ENCODE measurements at places on chromosomes 6 and 20.

DNA sequence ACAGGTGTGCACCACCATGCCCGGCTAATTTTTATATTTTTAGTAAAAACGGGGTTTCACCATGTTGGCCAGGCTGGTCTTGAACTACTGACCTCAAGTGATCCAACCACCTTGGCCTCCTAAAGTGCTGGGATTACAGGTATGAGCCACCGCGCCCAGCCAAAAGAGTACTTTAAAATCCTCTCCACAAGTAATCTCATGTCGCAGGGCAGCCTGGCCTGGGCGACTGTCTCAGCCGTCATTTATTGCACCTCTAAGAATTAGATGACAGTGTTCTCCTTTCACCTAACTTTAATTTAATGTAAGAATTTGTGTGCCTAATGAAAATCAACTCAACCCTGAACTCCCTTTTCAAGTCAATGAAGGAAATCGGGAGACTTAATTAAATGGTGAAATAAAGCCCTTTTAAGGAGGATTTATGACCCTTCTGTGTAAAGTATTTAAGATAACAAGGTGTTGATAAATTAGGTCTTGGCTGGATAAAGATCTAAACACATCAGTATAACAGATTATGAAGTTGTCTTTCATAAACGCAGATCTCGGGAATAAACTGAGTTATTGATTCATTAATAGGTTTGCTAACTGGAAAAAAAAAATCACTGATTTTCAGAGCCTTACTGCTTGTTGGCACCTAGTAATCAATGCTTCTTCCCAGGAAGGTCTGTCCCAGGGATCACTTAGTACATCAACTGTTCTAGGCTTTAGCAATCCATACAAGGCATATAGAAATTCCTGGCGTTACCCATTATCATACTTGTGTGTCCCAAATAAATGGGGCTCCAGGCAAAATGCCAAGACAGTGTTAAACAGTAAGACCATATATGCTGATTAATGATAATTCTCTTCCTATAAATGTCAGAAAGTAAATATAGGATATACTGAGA lies 209.3 kb downstream of the GMDS start:
- no peak for DNase-seq

DNA sequence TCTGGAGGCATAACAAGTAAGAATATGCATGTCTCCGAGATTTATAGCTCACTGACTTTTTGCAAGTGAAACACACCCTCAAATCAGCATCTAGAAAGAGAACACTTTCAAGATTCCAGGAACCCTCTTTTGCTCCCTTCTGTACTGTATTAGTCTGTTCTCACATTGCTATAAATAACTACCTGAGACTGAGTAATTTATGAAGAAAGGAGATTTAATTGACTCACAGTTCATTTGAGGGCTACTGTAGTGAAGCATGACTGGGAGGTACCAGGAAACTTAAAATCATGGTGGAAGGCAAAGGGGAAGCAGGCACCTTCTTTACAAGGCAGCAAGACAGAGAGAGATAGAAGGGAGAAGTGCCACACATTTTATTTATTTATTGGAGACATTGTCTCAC lies 269.9 kb downstream of the UTRN start:
- peak; percentile 15 for DNase-seq

GRCh38 chr20:51533291-51534172 lies 9.0 kb downstream of the NFATC2 start:
- DNase-seq, result no peak

DNA sequence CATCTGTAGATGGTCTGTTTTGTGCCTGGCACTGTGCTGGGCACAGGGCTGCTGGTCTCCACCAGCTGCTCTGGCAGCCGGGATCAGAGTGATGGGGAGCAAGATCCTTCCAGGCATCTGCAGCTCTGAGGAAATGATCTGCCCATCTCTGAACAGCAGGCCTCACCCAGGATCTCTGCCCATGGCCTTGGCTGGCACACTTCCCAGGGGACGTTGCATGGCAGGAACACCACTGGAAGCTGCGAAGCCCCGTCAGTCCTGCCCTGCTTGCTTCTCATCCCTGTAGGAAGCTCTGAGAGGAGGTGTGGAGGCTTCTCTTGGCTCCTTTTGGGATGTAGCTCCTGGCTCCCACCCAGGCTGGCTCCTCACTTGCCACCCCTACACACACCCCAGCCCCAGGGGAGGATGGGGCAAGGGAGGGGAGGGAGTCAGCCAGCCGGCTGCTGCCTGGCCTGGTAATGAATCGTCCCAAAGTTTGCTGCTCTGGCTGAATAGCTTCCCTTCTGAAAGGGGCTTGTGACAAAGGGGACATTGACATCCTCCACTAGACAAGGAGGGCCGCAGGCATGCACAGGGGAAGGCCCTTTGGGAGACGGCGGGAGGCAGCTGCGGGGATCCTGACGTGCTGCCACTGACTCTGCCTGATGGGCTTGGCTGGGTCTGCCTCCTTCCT lies 108.9 kb downstream of the VEGFA start:
- no peak for DNase-seq

- DNase-seq, result no peak
Observed at GRCh38 chr6:47383360-47383759, 73.7 kb upstream of the TNFRSF21 start.

DNA sequence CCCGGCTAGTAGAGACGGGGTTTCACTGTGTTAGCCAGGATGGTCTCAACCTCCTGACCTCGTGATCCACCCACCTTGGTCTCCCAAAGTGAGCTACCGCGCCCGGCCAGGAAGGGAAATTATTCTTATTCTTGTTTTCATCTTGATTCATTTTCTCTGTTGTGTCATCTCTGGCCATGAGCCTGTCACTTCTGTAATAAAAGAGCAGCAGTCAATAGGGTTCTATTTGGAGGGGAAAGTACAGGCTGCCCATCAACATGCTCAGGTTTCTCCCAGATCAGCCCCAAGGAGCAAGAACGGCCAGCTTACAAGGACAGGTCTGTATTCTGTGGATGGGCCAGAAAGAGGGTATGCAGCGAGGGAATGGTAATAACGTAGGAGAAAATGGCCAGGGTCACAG lies 345.0 kb downstream of the PREX1 start:
- no peak for DNase-seq

GRCh38 chr6:127481628-127482027 lies 22.4 kb upstream of the KIAA0408 start:
- no peak for DNase-seq

DNA sequence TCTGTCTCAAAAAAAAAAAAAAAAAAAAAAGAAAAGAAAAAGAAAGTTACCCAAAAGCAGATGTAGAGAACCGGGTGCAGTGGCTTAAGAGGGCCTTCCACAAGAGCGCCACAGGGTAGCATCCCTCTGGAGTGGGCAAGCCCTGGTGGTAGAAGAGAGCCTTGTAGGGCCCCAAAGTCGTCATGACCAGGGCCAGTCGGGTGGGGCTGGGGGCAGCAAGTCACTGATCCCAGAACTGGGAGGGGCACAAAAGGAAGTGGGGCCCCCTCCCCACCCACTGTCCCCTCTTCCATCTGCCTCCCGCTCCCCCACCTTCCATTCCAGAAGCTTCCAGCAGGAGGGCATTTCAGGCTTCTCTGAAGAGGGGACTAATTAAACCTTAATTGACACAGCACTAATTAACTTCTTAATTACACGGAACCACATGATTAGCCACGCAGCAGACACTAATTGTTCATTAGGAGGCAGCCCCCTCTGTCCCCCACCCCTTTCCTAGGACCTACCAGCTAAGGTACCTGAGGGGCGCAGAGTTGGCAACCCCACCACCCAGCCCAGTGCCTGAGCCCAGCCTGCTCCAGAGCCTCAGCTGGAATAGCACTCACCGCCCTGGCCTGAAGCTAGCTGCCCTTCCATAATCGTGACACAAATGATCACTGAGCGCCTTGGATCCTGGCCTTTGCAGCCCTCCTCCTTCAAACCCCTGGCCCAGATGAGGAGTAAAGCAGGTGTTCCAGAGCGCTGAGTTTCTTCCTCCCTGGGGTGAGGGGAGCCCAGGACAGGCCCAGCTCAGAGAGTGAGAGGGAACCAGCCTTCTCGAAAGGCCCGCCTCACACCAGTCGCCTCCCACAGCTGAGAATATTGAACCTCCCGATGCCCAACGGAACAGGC lies 34.8 kb downstream of the MDFI start:
- DNase-seq, result no peak

Measured in MV-4-11 (cell line).